Peyer's patch (tissue), 4 donors: ENCODE measurements at places on chromosomes 3 and 15. TPM values are rescaled to one million over a fixed set of nuclear protein-coding genes. Genes with fewer than 3 reads are reported as not detected.

Gene CHRM5
- total RNA-seq, result not detected

- DNase-seq, result no peak
Observed at GRCh38 chr3:60633644-60634043, 617.6 kb downstream of the FHIT start.

Gene GOLGA8S
- total RNA-seq, result 0.13 TPM

GRCh38 chr3:89690646-89691045 is 583.2 kb downstream of the EPHA3 start:
- no peak for DNase-seq

DNA sequence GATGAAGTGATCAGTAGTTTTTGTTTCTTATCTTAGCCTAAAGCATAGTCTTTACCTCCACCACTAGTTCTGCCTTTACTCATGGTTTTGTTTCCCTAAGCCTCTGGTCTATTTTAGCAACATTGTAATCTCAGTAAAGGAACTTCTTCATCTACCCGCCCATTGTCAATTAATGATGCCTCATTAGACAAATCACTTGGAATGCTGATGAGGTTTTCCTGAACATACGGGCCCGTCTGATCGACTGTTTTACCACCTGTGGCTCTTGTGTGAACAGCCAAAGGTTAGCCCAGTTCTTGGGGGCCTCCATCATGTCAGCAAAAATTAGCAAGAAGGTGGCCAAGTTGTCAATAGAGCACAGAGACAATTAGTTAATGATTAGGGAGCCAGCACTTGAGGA is 470.1 kb upstream of the ARRDC4 start:
- no peak for DNase-seq

Gene IRAK2
- total RNA-seq, result 10.0 TPM

Gene LIPC
- not detected for total RNA-seq

DNA sequence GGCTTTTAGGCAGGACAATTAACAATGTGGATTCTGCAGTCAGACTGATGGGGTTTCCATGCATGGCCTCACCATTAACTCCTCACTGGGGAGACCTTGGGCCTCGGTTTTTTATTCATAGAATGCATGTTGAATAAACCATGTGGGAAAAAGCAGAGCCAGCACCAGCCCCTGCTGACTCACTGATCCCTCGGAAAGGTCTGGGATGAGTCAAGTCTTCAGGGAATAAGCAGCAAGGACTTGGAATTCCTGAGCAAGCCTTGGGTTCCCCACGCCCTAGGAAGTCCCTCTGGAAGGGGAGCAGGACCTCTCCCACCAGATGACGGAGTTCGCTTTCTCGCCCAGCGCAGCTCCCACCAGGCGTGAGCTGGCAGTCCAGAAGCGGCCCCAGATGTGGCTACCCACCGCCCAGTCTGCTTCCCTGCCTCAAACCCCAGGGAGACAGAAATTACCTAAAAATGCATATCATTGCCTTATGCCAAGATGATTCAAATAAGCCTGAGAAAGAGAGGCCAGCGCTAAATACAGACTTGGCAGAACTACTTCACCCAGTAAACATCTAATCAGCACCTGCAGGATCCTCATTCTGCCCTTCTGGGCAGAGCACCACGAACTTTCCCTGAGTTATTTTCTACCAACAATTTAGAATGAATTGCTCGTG is 45.4 kb downstream of the BTD start:
- no peak for DNase-seq

Gene ATP2B2
- total RNA-seq, result not detected

DNA sequence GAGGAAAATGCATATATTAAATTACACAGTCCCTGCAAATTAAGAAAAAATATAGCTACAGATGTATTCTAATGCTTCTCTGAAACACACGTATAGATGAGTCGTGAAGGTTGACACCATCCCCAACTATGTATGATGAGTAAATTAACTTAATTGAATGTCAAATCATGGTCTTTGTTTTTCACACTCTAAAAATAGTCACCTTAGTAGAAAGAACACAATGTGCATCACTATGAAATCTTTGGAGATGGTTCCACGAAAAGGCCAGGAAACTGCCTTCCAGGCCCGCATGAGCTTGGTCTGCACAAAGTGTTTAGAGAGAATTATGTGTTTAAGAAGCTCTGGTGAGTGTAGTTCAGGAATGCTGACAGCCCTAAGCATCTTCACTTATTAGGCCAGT is 313.4 kb upstream of the IL12A start:
- no peak for DNase-seq

- no peak for DNase-seq
Observed at GRCh38 chr3:25658836-25659235, 5.9 kb downstream of the TOP2B start.

- DNase-seq, result no peak
Observed at GRCh38 chr15:59290295-59291212, 82.1 kb downstream of the MYO1E start.

Gene ZNF774
- 8.3 TPM for total RNA-seq

Gene NEDD4
- 87.1 TPM for total RNA-seq

DNA sequence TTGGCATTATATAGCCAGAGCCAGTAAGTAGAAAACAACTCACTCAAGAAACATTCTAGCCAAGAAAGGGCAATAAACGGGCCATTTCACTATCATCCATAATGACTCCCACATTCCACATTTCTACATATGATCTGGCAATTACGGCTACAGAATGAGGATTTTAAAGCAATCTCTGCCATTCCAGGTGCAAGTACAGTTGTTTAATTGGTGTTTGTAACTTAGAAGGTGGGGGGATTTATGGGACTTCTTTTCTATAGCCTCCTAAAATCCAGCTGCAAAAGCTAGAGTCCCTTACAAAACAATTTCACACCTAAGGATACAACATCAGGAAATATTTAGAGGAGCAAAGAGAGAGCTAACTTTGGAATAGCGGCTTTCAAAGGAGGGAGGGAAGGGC is 295.4 kb upstream of the RORA start:
- no peak for DNase-seq

DNA sequence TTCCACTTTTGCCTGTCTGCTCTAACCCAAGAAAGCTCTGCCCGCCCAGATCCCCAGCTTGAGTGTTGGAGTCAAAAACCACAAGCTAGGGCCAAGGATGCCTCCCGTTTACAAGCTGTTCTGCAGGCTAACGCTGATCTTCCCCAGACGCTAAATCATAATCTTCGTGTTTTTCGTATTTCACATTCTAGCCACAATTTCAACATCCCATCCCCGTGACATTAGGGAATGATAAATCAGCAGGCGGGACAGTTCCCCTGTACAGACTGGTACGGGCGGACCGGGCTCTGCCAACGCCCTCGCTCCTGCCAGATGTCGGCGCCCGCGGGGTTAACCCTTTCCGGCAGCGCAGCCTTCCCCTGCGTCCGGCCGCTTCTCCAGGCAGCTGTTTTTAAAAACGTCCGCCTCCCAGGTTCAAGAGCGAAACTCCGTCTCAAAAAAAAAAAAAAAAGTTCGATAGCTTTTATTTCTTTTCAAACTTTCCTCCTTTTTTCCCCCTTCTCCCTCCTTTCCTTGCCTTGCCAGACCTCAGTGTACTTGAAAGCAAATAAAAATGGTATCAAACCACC is 81.0 kb upstream of the BNC1 start:
- DNase-seq, result no peak

DNA sequence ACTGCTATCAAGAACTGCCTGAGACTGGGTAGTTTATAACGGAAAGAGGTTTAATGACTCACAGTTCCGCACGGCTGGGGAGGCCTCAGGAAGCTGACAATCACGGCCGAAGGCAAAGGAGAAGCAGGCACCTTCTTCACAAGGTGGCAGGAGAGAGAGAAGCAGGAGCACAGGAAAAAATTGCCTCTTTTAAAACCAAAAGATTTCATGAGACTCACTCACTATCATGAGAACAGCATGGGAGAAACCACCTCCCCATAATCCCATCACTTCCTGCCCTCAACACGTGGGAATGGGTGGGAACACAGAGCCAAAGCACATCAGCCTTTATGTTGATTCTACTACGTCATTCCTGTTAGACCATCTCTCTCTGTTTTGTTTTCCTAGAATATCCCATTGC is 650.9 kb upstream of the SEMA6D start:
- DNase-seq, result no peak

DNA sequence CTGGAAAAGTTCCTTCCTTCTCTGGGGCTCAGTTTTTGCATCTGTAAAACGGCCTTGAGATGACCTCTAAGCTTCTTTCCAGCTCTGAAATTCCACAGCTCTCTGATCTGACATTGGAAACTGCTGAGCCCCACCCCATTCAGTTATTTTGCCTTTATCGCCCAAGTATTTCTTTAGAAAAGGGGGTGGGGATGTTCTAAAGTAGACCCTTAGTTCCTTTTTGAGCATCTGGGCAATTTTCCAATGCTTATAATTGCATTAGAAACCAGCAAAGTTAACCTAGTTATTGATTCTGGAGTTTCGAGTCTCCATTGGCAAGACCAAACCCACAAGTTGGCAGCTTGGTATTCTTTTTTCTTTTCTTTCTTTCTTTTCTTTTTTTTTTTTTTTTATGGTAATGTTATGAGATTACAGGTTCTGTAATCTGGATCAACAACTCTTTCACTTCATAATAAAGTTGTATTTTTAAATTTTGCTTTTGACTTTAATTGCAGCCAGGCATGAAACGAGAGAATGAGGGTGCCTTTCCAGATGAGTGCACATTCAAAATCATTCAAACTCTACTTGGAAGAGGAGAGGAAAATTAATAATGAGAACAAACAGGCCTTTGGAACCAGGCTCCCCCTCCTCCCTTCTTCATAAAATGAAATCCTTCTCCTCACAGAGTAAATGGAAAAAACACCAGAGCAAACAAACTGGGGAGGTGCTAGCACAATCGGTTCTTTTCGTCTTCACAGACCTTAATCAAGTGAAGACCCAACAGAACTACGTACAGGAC is 76.8 kb upstream of the LRIG1 start:
- DNase-seq, result no peak

GRCh38 chr3:72494626-72495025 is 353.6 kb downstream of the SHQ1 start:
- DNase-seq, result no peak

Gene GPR149
- total RNA-seq, result not detected

- no peak for DNase-seq
Observed at GRCh38 chr3:73449774-73450173, 175.0 kb downstream of the PDZRN3 start.

- DNase-seq, result no peak
Observed at GRCh38 chr15:58770519-58770856, 614 bp upstream of the MINDY2 start.

Gene CPNE9
- total RNA-seq, result not detected

Gene TM2D3
- 20.8 TPM for total RNA-seq

DNA sequence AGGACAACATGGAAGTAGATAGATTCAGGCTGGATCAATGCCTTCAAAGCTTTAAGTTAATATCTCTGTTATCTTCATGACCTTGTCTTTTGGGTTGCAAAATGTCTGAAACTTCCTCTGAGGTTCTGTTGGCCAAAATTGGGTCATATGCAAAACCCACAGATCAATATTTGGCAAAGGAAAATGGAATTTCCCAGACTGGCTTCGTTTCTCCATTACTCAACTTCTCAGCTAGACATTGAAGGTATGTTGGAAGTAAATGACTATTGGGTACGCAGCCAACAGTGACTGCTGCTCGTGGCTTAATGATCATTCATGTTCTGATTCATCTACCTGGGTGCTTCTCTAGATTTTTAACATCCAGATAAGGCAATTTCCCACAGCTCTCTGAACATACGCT is 675.4 kb upstream of the SGO1 start:
- no peak for DNase-seq

DNA sequence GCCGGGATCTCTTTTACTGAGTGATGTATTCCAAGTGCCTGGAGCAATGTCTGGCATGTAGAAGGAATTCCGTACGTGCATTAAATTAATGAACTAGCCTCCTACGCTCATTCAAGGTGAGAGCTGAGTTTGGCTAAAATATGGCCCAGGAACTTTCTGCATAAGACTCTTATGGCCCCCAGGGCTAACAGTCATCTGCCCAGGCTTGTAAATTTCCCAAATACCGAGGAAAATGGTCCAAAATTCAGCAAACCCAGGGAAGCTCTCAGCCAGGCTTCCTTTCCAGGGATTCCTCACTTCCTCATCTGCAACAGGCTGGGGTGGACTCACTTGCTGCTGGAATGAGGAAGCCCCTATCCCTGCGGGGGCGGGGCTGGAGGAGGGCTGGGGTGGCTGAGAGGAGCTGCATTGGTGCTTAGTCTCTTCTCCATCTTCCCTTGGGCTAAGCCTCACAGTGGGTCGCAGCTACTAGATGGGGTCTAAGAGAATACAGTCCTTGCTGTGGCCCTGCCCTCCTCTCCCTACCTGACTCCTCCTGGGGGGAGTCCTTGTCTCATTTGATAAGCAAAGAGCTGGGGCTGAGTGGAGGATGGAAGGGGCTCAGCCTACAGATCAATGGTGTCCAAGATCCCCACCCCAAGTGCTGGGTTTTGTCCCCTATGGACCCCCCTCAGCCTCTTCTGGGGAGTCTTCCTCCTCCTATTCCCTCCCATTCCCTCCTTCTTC is 28.5 kb upstream of the APOD start:
- DNase-seq, result peak; percentile 34

GRCh38 chr3:13594991-13595421 is 46.1 kb downstream of the FBLN2 start:
- no peak for DNase-seq

Gene ZNF662
- 5.0 TPM for total RNA-seq

GRCh38 chr3:105137911-105138310 is 228.8 kb upstream of the ALCAM start:
- DNase-seq, result no peak

DNA sequence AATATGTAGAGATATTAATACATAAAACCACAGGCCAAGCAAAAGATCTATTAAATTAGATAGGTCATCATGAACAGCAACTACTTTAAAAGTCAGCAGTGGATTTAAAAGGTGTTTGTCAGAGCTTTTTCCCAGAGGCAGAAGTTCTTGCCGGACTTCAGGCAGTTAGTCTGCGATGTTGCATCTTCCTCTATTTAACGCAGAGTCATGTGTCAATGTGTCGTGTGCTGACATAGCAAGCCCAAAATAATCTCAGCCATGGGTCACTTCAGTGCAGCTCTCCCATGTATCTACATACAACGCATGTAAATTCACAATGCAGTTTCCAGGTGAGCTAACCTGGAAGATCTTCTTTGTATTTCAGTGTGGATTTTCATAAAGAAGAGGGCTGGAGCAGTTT is 8.0 kb upstream of the TMEM212 start:
- DNase-seq, result no peak

Gene PDE8A
- 109 TPM for total RNA-seq

DNA sequence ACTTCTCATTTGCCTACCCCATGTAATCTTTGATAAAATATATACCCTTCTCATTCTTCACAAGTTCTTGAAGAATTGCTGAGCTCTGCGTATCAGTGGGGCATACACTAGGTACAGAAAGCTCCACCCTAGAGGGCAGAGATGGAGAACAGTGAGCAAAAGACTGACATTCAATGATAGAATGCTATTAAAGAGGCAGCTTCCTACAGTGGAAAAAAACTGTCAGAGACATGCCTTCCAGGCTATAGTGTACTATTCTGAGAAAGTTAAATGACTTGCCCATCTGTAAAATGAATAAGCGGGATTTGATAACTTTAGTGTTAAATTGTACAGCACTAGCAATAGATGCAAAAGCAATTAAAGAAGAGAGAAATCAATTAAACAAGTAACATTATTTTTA is 172.8 kb downstream of the SUCNR1 start:
- DNase-seq, result no peak
